NCI-H82 (cell line): ENCODE measurements at places on chromosomes 7 and 10.

GRCh38 chr7:115060095-115060870 lies 138.4 kb downstream of the MDFIC start:
- DNase-seq, result no peak

DNA sequence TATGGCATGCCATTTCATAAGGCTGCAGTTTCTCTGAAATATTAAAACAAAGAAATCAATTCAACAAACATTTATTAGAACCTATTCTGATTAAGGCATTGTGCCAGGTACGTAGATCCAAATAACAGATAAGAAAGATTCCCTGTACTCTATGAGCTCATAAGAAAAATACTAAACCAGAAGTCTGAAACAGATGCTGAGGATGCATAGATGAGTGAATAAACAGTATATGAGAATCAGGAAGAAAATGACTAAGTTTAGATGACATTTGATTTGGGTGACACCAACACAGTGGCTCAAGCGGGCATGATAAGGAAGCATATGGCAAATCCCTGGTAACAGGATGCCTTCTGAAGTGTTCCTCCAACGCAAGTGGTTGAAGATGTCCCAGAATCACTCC lies 477.2 kb downstream of the PARD3 start:
- no peak for DNase-seq

- no peak for DNase-seq
Observed at GRCh38 chr7:143884241-143884968, 17.6 kb downstream of the TCAF1 start.

GRCh38 chr10:124677749-124678556 lies 66.2 kb downstream of the FAM53B start:
- no peak for DNase-seq

DNA sequence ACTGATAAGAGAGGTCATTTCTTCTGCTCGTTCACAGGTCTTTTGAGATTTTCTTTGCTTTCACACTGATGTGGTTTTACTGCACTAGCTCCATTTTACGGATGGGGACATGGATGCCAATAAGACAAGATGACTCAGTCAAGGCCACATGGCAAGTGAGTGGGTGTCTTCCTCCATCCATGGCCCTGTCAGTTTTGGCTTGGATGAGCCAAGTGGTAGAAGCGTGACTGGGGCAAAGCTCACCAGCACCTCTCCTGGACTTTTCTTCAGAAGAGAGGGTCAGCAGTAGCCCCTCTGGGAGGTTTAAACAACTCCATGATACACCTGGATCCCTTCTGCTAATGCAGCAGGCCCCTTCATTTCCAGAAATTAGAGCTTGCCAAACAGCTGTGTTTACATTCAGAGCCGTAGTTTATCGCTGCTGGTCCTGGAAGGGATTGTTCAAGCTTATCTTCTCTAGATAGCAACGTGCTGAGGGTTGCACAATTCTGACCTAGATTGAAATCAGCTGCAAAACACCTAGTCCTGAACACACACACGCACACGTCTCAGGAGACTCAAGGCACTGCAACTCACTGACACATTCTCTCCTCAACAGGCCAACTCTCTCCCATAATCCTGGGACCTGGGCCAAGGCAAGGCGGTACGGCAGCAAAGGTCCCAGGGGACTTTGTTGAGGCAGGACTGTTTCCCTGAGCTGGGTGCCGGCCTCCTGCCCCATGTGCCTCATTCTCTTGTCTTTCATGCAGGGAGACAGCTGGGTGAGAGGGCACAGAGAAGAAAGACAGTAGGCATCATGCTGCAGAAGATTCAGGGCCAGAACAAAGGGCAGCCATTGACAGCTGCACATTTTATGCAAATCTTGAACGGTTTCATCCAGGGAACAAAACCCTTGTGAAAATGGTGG lies 14.2 kb upstream of the PDCD4 start:
- peak; percentile 75 for DNase-seq

GRCh38 chr7:91287371-91288084 lies 23.3 kb downstream of the FZD1 start:
- peak; percentile 16 for DNase-seq

- DNase-seq, result no peak
Observed at GRCh38 chr10:96988426-96988825, 156.3 kb downstream of the LCOR start.

DNA sequence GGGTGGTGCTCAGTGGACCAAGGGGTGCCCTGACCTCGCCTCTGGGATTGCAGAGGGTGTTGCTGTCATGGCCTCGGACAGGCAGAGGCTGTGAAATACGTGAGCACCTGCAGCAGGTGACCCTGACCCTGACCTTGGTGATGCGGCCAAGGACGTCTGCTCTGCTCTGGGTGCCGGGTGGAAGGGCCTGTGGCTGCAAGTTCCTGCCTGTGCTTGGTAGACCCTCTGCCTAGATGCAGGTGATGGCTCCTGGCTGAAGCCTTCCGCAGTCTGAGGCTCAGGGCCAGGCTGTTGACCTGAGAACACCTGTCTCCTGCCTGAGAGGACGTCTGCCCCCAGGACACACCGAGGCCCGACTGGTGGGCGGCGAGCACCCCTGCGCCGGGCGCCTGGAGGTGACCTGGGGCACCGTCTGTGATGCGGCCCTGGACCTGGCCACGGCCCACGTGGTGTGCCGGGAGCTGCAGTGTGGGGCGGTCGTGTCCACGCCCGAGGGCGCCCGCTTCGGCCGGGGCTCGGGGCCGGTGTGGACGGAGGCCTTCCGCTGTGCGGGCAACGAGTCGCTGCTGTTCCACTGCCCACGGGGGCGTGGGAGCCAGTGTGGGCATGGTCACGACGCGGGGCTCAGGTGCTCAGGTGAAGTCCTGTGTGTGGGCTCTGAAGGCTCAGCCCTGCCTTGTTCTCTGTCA lies 4.4 kb downstream of the SCART1 start:
- no peak for DNase-seq

GRCh38 chr10:122486406-122487080 lies 25.2 kb downstream of the HTRA1 start:
- no peak for DNase-seq

- peak; percentile 34 for DNase-seq
Observed at GRCh38 chr7:30743371-30744074, 8.4 kb upstream of the INMT start.

GRCh38 chr10:116472891-116473290 lies 45.2 kb downstream of the PNLIPRP3 start:
- no peak for DNase-seq

GRCh38 chr10:133048926-133049325 lies 38.8 kb upstream of the ADGRA1 start:
- DNase-seq, result no peak

DNA sequence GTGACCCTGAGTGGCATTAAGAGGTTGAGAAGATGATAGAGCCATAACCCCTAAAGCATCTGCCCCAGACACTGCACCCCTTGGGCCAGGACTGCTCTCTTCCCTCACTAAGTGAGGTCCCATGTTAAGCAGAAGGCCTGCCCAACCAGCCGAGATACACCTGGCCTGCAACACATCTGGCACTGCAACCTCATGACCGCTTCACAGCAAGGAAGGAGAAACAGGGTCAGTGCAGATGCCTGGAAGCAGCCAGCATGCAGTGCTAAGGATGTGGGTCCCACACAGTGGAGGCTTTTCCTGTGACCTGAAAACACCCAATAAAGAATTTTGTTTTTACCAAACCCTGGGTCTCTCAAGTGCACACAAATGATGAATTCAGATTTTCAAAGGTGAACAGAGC lies 7.4 kb downstream of the NOD1 start:
- no peak for DNase-seq

GRCh38 chr10:31018962-31019361 lies 12.7 kb downstream of the ZNF438 start:
- no peak for DNase-seq

- DNase-seq, result no peak
Observed at GRCh38 chr7:102811942-102812678, 63.3 kb downstream of the FAM185A start.

- no peak for DNase-seq
Observed at GRCh38 chr7:117202511-117202910, 120.3 kb downstream of the WNT2 start.

GRCh38 chr10:113087165-113088029 lies 137.3 kb downstream of the TCF7L2 start:
- DNase-seq, result no peak

DNA sequence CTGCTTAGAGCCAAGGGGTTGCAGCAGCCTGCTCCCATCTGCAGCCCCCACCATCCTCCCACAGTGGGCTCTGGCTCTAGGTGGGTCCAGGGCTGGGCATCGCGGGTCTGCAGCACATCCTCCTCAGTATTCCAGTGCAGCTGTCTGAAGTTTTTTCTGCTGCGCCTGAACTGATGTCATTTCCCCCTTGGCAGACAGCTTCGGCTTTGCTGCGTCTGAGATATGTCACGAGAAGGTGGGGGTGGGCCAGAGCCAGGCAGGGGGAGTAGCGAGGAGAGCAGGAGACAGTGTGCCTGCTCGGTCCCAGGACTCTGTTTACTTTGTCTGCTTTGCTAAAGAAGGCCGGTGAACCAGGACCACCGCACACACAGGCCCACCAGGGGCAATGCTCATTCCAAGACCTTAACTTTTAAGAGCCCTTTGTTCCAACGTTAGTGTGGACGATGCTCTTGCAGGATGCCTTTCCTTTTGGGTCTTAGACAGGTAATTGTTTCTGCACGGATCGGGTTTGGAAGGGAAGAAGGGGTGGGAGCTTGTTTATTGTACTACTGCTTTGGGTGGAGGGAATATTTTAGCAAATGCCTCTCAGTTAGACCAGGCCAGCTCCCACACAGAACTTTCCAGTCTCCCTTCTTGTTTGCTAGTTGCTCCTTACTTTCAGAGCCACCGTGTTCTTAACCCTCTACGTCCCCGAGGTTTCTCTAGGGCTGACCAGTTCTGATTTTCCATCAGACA lies 32.4 kb downstream of the WBP1L start:
- DNase-seq, result no peak

DNA sequence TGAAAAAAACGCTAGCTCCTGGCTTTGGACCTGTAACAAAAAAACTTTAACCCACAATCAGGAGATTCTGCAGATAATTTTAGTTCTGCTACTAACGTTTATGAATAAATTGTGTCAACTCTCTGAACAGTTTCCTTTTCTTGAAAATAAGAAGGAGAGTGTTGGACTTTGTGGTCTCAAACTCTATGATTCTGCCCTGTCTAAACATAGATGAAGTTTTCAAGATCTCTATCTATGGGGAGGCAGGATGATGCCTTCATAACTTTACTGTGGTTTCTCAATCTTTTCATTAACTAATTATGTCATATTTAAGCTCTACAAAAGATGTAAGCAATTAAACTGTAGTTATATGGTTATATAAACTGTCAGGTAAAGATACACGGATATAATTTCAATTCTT lies 162.0 kb downstream of the REEP3 start:
- no peak for DNase-seq

GRCh38 chr7:23356726-23357125 lies 57.6 kb downstream of the MALSU1 start:
- DNase-seq, result no peak

- no peak for DNase-seq
Observed at GRCh38 chr7:99340659-99341058, 15.0 kb downstream of the ARPC1A start.

GRCh38 chr7:31550432-31550831 lies 36.5 kb downstream of the ITPRID1 start:
- no peak for DNase-seq

DNA sequence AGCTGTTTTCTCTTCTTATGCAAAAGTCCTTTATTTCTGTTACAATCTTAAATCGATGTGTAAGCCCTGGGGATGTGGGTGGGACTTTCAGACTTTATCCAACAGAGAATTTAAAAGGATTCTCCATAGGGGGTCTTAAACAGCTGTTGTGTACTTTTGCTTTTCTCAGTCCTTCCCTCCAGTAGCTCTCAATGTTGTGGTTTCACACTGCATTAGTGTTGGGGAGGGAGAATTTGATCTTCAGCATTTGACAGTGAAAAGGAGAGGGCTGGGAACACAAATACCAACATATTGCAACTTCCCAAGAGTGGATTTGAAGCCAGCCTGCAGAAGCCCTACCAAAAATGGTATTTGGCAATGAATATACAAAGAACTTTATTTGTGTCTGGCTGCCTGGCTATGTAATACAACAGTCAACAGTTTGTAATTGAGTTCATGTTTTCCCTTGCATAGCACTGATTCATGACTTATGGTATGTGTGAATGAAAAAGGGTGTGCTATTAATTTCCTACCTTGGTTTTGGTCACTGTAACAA lies 80.1 kb upstream of the CAPZA2 start:
- DNase-seq, result no peak

DNA sequence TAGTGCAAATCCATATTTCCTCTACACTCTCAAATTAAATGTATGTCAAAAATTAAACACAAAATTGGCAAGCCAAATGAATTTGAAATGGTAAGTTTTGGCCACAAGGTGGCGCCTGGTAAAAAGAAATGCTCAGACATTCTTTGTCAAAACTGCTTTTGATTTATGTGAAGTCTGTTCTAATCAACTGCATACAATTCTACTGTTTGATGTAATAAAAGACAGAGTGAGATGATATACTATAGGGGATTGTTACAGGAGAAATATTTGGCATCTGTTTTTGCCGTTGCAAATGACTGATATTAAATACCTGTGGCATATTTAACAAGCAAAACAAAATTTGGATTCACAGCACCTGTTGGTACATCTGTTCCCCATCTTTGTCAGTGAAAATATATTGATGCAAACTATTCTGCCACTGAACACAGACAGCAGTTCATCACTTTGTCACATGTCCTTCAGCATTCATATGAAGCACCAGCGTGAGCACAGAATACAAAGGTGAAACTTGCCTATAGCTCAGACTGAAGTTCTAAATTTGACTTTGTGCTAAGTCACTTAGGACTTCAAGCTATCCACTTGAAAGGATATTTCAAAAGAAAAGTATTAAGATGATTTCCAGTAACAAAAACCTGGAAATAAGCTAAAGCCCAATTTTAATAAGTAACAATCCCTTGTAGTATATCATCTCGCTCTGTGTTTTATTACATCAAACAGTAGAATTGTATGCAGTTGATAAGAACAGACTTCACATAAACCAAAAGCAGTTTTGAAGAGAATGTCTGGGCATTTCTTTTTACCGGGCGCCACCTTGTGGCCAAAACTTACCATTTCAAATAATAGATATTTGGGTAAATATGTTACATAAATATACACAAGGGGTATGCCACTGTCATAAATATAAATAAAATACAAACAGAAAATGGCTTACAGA lies 10.2 kb upstream of the CH25H start:
- DNase-seq, result peak; percentile 52

GRCh38 chr7:155361346-155361680 lies 63.6 kb downstream of the INSIG1 start:
- no peak for DNase-seq

DNA sequence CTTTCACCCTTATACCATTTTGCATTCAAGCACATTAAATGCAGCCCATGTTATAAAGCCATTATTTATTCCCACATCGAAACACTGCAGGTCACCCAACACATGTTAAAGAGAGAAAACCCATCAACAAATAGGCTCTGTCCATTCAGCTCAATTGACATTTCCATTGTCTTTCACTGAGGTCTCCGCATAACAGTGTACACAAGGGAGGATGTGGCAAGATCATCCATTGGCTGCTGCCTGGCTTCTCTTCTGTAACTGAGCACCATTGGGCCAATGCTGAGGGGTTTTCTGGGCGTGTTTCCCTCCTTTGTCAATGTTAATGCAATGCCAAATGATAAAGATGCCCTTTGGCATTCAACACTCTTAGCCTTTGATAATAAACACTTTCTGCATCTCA lies 278.1 kb upstream of the SP4 start:
- no peak for DNase-seq

- DNase-seq, result peak; percentile 50
Observed at GRCh38 chr10:3068201-3068967, 1.0 kb downstream of the PFKP start.

- DNase-seq, result no peak
Observed at GRCh38 chr7:42350801-42351200, 113.8 kb upstream of the GLI3 start.
